Fibroblast of pulmonary artery (primary cell): ENCODE measurements at places on chromosomes 5 and 9.

- DNase-seq: peak; percentile 83
Measured at GRCh38 chr5:131538177-131538593, 96.8 kb downstream of the RAPGEF6 start.

- DNase-seq: peak; percentile 20
Measured at GRCh38 chr9:90894986-90895687, 93.5 kb downstream of the SYK start.

DNA sequence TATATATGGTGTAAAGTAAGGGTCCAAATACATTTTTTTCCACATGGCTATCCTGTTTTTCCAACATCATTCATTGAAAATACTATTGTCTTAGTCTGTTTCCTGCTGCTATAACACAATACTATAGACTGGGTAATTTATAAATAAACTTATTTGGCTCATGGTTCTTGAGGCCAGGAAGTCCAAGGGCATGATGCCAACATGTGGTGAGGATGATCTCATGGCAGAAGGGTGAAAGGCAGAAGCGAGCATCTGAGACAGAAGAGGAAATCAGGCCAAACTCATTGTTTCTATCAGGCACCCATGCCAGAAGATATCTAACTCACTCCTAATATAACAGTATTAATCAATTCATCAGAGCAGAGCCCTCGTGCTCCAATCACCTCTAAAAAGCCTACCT is 42.6 kb downstream of the ANKRD55 start:
- peak; percentile 94 for DNase-seq

DNA sequence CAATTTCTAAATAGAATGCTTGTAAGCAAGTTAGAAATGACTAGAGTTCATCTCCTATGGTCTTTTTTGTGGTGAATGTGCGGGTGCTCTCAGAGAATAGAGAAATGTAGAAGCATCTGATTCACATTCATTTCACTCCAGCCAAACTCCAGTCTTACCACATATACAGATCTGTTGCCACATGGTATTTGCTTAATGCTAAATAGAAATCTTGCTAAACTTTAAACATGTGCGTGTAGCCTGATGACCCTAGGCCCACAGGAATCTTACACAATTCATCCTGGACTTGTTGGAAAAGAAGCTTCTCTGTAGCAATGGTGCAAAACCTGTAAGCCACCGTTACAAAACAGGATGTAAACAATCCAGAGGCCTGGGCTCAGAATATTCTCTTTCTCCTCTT is 135.2 kb downstream of the PCSK1 start:
- peak; percentile 96 for DNase-seq

DNA sequence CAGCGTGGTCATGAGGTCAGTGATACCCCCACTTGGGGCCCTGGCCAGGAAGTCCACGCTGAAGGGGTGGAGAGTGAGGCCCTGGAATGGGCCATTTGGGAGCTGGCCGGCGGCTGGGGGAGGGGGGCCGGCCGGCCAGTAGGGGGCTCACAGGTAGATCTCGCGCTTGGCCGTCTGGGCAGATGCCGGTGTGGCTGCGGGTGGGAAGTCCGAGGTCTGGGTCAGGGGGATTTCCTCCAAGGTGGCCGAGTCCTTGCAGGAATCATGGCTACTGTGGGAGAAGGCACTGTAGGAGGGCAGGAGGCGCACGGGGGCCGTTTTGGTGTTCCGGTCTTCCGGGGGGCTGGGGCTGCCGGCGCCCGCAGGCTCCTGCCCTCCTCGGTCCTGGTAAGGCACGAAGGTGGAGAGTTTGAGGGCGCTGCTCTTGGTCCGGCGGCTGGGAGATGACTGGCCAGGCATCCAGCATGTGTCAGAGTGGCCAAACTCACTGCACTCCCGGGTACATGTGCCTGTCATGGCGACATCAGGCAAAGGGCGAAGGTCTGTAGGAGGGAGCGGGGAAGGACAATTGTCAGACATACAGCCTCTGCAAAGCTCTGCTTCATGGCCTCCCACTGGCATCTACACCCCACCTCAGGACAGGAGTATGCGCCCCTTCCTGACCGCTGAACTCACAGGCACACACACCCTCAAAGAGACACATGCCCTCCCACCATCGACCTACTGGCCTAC is 24.1 kb downstream of the PCDH1 start:
- no peak for DNase-seq

DNA sequence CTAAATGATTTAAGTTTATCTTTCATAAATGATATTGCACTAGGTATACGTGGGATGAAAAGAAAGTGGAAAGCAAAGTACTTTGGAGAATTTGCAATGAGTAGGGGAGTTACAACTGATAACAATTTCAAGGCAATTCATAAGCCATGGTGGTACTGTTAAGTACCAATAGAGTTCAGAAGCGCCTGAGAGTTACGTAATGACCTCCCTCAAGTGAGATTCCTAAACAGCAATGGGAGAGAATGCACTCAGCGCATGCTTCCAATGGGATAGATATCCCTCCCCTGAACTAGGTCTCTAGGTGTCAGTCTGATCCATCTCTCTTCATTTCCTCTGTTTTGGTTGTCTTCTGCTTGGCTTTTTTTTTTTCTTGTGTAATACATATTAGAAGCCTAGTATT is 249.3 kb downstream of the NNT start:
- DNase-seq: no peak

DNA sequence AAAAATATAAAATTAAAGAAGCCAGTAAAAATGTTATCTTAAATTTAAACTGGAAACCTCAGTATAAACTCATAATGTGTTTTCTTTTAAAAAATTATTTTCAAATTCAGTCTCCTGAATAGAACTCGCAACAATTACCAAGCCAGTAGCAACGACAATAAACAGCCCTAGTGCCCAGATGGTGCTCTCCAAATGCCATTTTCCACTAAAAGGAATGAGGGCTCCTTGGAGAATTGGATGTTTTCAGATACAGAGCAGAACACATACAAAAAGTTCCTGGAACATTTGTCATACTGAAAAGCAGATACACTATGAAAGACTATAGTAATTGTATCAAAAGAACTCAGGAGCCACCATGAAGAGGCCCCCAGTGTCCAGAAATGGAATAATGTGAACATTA is 97.4 kb downstream of the TMC1 start:
- DNase-seq: no peak

- DNase-seq: peak; percentile 27
Measured at GRCh38 chr9:26262421-26263107, 584.3 kb upstream of the TUSC1 start.

DNA sequence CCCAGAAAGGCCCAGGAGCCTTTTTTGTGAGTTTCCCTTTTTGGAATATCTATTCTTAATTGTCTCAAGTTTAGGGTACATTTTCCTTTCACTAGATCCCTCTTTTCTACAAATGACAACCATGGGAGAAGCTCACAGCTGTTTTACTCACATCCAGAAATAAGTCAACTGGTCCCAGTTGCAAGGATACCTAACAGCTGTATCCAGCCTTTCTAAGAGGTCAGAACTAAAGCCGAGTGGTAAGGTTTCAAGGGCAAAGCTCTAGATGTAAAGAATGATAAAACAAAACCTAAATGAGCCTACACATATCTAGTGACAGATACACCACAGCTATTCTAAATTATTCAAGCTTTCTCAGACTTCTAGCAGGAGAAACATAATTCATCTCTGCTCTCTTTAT is 4.4 kb downstream of the FGF10 start:
- DNase-seq: no peak

GRCh38 chr9:129313331-129313955 is 135.4 kb upstream of the IER5L start:
- DNase-seq: no peak

DNA sequence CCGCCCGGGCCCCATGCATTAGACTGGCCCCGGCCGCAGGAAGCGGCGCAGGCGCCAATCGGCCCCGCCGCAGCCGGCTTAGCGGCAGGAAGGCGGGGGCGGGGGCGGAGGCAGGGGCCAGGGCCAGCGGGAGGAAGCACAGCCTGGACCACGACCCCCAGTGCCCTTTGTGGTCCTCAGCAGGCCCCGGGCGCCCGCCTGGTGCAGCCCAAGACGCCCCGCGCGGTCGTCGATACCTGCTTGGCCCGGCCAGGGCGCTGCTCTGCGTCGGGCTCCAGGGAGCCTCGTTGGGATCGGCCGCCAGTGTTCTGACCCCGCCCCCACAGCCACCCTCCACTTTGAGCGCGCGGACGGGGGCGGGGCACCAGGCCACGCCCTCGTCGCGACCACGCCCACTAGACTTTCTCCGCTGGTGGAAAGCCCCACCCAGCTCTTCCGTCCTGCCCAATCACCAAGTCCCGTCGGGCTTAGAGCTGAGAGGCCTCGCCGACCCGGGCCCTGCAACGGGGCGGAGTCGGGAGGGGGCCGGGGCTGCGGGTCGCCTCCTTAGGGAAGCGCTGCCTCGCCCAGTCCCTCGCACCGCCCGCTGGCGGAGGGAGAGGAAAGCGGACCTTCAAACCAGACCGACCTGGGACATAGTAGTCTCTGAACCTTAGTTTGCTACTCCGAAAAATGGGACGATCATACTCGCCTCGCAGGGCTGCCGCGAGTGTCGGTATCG is at the start of gene PDLIM7:
Gene PDLIM7, minus strand, starts transcription at position 313 of the 721 bp plus-strand sequence. CDS start 1,092 bp downstream, outside the sequence.
- peak; percentile 98 for DNase-seq

GRCh38 chr9:90141723-90142122 is 500.9 kb downstream of the DIRAS2 start:
- peak; percentile 38 for DNase-seq

DNA sequence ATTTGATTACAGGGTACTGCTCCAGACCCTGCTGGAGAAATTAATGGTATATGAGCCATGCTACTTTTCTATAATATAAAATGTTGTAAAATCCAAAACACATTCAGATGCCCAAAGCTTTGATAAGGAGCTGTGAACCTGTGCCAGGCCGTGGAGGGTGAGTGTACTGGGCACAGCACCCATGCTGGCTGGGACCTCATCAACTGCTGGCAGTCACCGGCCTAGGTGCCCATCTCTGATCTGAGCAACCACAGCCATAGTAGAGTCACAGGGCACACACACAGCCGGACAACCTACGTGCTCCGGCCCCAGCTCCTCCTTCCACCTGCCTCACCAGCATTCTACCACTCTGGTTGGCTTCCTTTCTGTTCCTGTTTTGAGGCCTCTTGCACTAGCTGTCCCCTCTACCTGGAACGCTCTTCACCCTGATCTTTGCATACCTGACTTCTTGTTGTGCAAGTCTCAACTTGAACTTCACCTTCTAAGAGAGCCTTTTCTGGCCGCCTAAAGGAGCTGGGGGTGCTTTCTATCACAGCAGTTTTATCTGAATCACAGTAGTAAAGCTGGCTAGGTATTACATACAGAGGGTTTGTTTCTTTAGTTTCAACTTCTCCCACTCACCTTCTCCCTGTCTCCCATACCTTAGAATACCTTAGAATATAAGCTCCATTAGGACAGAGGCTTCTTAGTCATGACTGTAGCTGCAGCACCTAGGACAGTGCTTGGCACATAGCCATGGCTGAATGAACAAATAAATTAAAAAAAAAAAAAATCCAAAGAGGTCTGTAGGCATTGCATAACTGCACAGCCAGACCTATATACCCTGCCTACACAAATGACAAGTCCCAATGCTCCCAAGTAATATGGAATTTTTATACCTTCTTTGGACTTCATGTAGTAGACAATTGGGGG is 51.7 kb downstream of the MED27 start:
- DNase-seq: peak; percentile 54

DNA sequence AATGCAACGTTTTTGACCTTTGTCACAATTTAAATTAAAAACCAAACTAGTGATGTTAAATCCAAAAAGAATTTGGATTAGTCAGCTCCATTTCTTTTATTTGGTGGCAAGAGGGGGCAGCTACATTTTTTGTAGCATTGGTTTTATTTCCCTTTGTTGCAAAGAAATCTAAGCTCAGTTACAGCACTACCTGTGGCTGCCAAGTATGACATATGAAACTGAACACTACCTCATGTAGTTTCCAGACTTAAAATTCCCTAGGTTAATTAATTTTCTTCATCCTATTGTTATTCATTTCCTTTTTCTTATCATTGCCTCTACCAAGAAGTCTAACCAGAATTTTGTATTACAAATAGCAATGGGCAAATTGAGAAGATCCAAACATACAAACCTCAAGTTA is 393.5 kb downstream of the BRINP1 start:
- no peak for DNase-seq

DNA sequence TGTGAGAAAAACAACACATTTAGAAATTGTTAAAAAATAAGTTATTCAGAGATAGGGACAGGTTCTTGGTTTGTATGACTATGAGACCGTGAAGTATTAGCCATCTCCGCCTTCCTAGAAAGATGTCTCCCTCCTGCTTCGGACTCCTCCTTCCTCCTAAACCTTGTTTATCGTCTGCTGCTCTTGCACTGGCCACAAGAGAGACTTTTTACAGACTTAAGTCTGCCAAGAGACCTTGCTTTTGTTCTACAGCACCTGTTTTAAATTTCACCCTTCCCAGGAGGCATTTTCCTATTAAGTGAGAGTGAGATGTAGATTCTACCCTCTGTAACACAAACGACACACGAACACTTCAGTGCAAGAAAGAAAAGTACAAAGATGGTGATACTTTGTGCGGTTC is 274.6 kb downstream of the ARHGEF28 start:
- no peak for DNase-seq

DNA sequence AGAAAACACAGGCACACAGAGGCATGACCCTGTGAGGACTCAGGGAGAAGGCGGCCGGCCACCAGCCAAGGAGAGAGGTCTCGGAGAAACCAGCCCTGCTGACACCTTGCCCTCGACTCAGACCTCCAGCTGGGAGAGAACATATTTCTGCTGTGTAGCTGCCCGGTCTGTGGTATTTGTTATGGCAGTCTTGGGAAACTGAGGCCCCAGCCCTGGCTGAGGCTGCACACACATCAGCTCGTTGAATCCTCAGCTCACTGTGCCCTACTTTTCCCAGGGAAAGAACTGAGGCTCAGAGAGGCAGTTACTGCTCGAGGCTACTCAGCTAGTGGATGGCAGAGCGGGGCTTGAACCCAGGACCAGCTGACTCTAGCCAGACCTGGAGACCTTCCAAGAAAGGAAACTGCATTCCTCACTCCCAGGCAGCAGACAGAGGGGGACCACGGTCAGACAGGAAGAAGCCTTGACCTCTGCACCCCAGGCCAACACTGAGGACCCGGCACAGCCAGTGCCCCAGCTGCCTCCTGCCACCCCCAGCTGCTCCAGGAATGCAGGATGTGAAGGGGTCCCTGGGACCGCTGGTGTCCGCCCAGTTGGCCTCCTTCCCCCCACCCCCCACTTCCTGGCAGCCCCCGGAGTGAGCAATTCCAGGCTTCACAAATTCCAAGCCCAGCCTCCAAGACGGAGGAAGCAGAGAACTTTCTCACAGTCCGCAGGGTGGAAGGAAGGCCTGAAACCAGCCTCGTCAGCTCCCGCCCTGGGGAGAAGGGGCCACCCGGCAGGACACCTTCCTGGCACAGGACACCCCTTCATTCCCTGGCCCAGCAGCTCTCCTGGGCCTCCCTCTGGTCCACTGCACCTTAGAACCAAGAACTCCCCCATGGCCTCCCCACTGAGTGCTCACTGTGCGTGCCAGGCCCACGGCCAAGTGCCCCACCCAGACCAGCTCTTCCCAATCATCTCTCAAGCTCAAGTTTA is 69.9 kb downstream of the LRSAM1 start:
- peak; percentile 89 for DNase-seq

GRCh38 chr5:64883912-64884311 is 115.2 kb downstream of the CWC27 start:
- no peak for DNase-seq

GRCh38 chr5:151657114-151657513 is 29.6 kb downstream of the SPARC start:
- DNase-seq: no peak
